Activated CD4-positive, alpha-beta T cell treated with anti-CD3 and anti-CD28 coated beads, Interleukin-2, Interleukin-6, amounts not matched to agents 100 ng/mL and 50 ng/mL, durations not matched to agents 16 hours and 8 hours (primary cell): ENCODE measurements at places on chromosomes 13 and 19.
A peak's percentile ranks its signal among the peaks of the same experiment; 100 is the strongest.

DNA sequence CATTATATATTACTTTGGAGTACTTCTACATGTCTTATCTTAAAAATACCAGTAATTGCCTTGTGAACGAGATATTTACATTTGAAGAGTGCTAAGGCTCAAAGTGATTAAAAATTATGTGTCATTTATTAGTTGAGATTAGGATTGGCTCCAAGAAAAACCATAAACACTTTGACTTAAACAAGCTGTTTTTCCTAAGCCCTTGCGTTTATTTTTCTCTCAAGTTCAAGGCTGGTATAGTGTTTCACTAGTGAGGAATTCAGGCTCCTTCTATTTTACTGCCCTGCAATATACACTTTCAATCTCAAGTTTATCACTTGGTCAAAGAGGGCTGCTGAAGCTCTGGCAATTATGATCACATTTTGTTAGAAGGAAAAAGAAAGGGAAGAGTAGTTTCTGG is 49.9 kb downstream of the UFM1 start:
- no peak for DNase-seq

- DNase-seq: no peak
These were observed 79.2 kb downstream of the LRCH1 start for GRCh38 chr13:46632176-46632575.

DNA sequence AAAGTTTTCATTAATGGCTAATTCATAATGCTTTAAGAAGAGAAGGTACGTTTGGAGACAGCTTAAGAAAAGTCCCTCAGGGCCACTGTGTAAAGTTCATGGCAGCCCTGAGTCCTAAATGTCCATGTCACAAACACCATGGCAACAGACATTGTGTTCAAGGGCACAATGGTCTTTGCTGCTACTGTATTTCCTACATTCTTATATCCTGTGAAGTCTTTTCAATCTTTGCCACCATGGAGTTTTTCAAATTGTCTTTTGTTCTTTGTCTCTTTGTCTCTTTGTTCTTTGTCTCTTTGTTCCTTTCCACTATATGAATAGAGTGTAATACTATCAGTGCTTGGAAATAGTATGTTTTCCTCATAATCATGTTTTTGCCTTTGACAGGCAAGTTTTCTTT is 178.8 kb downstream of the VWA8 start:
- DNase-seq: no peak

- DNase-seq: no peak
These were observed 758.9 kb downstream of the UQCRFS1 start for GRCh38 chr19:28454083-28454482.

GRCh38 chr13:50747737-50748350 is 95.6 kb downstream of the DLEU7 start:
- DNase-seq: no peak

DNA sequence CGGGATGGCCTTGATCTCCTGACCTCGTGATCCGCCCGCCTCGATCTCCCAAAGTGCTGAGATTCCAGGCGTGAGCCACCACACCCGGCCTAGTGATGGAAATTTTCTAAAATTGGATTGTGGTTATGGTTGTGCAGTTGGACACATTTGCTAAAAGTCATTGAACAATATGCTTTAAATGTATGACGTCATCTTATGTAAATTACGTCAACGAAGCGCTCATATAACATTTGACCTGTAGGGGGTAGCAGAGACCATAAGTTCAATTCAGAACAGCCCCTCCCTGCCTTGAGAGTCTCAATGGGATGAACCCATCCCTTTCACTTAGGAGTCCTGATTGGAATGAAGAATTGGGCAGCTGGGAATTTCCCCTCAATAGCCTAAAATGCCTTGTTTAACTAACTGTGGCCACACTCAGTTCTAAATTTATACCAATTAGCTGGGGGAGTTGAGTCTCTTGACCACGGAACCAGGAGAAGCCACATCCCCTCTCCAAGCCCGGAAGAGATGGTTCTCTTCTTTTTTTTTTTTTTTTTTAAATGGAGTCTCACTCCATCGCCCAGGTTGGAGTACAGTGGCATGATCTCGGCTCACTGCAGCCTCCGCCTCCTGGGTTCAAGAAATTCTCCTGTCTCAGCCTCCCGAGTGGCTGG is 15.2 kb upstream of the TLE6 start:
- DNase-seq: peak; percentile 70

- DNase-seq: no peak
These were observed 156.8 kb downstream of the DNAJC3 start for GRCh38 chr13:95833719-95834118.

GRCh38 chr19:30441011-30441410 is 68.8 kb downstream of the ZNF536 start:
- DNase-seq: no peak

GRCh38 chr13:110109910-110110309 is 197.0 kb downstream of the COL4A1 start:
- no peak for DNase-seq

- DNase-seq: no peak
These were observed 3.4 kb upstream of the ZIC2 start for GRCh38 chr13:99977912-99978798.

- DNase-seq: no peak
These were observed 21.0 kb upstream of the GRWD1 start for GRCh38 chr19:48424694-48425219.

GRCh38 chr19:53624771-53625545 is 6.8 kb upstream of the DPRX start:
- no peak for DNase-seq

GRCh38 chr13:59677966-59678814 is 485.5 kb downstream of the DIAPH3 start:
- DNase-seq: peak; percentile 35

DNA sequence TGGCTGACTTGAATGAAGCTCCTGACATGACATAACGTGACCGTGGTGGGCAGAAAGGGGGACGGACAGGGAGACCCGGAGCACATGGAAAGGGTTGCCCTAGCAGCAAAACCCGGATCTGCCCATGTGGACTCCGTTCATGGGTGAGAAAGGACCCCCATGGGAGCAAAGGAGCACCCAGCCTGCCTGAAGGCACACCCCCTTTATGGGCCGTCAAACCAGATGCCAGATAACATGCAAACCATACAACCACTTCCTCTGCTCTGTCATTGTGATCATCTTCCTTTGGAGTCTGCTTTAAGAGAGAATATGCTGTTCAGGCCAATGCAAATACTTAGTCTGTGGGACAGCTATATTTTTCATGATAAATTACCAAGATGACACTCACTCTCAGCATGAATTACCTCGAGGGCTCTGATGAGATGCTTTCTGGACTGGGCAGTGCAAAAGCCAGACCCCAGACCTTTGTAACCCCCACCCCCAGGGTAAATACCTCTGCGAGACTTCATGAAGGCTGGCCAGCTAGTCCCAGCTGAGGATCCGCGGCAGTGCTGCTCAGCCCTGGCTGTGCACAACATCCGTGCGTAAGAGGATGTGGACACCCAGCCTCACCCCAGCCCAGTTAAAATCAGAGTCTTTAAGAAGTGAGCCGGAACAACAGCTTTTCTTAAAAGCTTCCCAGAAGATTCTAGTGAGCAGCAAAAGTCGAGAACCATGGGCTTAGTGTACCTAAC is 126.6 kb downstream of the USP12 start:
- peak; percentile 52 for DNase-seq

GRCh38 chr13:37476874-37477273 is 121.7 kb downstream of the POSTN start:
- no peak for DNase-seq

DNA sequence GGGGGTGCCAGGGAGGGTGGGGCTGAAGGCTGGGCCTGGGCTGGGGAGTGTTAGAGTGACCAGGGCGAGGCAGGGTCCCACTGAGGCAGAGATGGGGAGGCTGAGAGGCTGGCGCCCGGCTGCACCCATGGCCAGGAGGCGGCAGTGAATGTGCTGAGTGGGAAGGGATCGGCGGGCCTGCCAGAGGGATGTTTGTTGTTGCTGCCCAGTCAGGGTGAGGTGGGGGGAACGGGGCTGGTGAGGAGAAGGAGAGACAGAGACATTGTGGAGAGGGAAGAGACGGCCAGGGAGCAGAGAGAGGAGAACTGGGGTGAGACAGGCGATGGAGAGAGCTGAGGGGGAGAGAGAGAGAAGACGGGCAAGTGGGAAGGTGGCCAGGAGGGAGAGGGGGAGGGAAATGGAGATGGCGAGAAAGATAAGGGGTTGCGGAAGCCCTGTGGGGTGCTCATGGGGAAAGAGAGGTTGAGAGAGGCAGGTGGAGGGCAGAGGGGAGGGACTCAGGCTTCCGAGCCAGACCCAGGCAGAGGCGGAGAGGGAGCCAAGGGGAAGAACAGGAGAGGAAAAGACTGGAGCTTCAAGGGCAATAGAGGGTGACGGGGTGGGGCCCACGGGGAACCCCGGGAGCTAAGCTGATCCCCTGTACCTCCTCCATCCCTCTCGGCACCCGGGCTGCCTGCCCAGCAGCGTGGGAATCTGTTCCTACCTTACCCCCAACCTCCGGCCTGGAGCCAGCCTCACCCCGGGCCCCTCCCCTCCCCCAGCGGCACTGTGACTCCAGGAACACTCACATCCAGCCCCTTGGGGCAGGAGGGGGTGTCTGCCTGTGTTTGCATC is 690 bp upstream of the B3GNT8 start:
- DNase-seq: peak; percentile 62

GRCh38 chr13:43303033-43303729 is 279.8 kb downstream of the DNAJC15 start:
- peak; percentile 13 for DNase-seq

- no peak for DNase-seq
These were observed 8.3 kb upstream of the SHISA7 start for GRCh38 chr19:55451163-55451964.

GRCh38 chr13:32446220-32446619 is 18.3 kb upstream of the N4BP2L1 start:
- no peak for DNase-seq

- no peak for DNase-seq
These were observed 1.6 kb upstream of the EPN1 start for GRCh38 chr19:55673465-55673864.

GRCh38 chr13:91946498-91947070 is 548.2 kb downstream of the GPC5 start:
- DNase-seq: no peak

DNA sequence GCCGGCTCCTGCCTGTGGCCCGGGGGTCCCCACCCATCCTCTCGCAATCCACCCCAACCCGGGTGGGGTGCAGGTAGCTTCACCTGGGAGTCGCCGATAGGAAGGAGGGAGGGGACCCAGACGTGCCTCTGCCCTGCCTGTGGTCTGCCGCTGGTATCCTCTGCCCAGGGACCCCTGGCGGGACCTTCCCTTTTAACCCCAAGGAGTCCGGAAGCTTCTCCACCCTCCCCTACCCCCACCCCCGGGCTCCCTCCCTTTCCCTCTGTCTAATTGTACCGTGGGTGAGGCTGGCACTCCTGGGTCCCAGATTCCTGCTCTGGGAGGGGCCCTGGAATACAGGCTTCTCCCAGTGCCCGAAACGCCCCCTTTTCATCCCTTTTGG is at the start of gene KLK10:
Gene KLK10, minus strand, starts transcription at position 166 of the 382 bp plus-strand sequence. CDS start 579 bp downstream, outside the sequence.
- no peak for DNase-seq

GRCh38 chr13:89380101-89380500 is 1708.9 kb downstream of the SLITRK5 start:
- DNase-seq: no peak
